Activated CD4-positive, alpha-beta T cell treated with anti-CD3 and anti-CD28 coated beads, Interleukin-2, amount 50 U/mL, for 48 hours (primary cell): ENCODE measurements at places on chromosomes 11 and 22.
A peak's percentile ranks its signal among the peaks of the same experiment; 100 is the strongest.

- no peak for DNase-seq
Measured at GRCh38 chr11:59766542-59767224, 11.5 kb downstream of the STX3 start.

DNA sequence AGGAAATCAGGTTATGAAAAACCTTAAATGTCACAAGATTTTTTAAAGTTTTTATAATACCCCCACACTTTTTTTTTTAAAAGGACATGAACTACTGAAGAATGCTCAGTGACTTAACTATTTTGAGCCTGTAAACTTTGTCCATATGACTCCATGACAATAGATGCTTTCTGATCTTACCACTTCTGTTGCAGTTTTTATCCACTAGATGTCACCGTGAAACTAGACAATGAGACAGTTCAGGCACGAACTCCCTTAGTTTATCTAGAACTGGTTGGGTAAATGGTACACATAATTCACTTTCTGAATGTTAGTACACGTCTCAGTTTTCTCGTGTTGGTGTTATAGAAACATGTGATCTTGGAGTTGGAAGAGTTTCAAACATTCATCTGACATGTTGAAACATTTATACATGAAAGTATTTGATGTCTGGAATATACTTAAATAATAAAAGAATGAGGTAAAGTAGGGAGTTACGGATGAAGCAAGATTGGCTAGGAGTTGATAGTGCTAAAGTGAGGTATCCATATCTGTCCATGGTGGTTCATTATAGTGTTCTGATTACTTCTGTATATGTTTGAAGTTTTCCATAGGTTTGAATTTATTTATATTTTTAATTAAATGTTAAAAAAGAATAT, 8.1 kb downstream of the CCDC15 start:
- no peak for DNase-seq

DNA sequence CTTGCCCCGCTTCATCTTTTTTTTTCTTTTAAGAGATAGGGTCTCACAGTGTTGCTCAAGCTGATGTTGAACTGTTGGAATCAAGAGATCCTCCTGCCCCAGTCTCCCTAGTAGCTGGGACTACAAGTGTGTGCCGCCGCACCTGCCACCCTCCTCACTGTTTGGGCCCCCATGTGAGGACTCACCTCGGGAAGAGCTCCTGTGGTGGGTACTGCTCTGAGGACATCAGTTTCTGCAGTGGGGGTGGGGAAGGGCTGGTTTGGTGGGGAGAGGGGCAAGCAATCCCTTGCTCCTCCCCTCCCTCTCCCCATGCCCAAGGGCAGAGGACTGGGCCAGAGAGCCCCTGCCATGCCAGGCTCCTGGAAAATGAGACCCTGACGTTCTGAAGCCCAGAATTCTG, 1.5 kb upstream of the SLC16A8 start:
- DNase-seq: no peak

GRCh38 chr11:19445771-19446170, 205.0 kb upstream of the E2F8 start:
- no peak for DNase-seq

GRCh38 chr11:27698872-27699241, 1.4 kb downstream of the BDNF start:
- DNase-seq: peak; percentile 78

- peak; percentile 25 for DNase-seq
Measured at GRCh38 chr11:133821776-133822175, 23.5 kb downstream of the SPATA19 start.

- no peak for DNase-seq
Measured at GRCh38 chr11:130653838-130654636, 205.6 kb downstream of the ADAMTS15 start.

- DNase-seq: no peak
Measured at GRCh38 chr22:38219632-38220031, 17.8 kb downstream of the MAFF start.

GRCh38 chr11:9941991-9942390, 278.1 kb downstream of the SWAP70 start:
- no peak for DNase-seq

GRCh38 chr11:57300785-57301184, 24.0 kb downstream of the TNKS1BP1 start:
- DNase-seq: no peak

DNA sequence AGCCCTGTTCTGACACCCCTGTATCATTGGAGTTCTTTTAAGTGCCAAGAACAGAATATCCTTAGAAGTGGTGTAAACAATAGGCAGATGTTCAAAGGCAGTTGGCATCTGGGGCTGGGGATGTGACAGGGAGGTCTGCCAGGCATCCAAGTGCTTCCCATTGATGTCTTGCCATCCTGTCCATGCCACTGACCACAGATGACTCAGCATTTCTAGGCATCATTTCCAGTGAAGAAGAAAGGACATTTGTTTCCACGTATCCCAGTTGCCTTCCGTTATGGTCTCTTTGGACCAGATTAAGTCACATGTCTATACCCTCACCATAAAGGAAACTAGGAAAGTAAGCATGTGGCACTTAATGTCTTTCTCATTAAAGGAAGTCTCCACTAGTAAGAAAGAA, 76.7 kb upstream of the BARX2 start:
- no peak for DNase-seq

DNA sequence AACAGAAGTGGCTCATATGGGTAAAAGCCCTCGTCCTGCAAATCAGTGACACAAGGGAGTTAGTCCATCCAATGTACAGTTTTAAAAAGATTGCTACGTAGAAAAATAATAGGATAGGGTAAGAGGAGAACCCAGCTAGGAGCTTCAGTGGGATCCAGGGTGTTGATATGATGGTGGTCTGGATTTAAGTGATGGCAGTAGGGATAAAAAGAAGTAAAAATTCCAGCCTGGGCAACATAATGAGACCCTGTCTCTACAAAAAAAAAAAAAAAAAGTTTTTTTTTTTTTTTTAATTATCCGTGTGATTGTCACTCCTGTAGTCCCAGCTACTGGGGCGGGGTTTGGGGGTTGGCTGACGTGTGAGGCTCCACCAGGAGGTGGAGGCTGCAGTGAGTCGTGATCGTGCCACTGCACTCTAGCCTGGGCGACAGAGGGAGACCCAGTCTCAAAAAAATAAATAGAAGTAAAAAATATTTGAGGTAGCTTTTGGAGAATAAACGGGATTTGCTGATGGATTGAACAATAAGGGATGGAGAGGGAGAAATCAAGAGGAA, 7.0 kb upstream of the L3MBTL2 start:
- DNase-seq: peak; percentile 66

GRCh38 chr11:59117774-59118173, 10.7 kb downstream of the FAM111B start:
- no peak for DNase-seq

DNA sequence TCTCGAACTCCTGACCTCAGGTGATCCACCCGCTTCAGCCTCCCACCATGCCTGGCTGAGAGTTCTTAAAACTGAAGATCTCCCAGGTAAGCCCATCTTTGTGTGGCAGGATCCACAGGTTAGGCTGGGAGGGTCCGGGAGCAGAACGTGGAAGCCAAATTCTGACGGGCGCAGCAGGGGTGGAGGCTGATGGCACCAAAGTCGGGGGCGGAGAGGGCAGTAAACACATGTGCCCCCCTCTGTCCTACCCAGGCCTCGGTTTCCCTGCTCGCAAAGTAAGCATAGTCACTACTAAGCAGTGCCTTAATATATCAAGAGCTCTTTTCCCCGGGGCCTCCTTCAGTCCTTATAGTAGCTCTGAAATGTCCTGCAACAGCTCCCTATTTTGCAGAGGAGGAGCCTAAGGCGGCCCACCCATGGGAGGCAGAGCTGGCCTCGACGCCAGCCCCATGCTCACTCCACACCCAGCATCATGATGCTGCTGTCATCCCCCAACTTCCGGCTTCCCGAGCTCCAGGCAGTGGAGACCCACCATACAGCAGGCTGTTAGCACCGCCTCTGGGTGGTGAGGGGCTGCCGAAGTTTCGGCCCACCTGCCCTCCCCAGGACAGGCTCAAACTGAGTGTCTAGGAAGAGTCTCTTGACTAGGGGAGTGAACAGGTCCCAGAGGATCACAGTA, 230.0 kb downstream of the CTTN start:
- no peak for DNase-seq

GRCh38 chr22:41021613-41022454, 70.6 kb upstream of the EP300 start:
- DNase-seq: peak; percentile 66

GRCh38 chr11:117588166-117588810, 208.7 kb downstream of the DSCAML1 start:
- DNase-seq: no peak

- no peak for DNase-seq
Measured at GRCh38 chr11:77351281-77351886, 49.9 kb upstream of the GDPD4 start.

DNA sequence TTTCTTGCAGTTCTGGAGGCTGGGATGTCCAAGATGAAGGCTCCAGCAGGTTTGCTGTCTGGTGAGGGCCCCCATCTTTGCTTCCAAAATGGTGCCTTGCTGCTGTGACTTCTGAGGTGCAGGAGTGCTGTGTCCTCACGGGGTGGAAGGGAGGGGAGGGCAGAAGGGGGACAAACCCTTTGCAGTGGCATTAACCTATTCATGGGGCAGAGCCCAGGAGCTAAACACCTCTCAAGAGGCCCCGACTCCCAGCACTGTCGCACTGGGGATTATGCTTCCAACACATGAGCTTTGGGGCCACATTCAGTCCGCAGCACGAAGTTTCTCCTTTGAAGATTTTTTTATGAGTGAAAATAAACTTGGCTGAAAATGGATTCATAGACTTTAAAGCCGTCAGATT, 25.5 kb upstream of the OSBPL5 start:
- DNase-seq: no peak

DNA sequence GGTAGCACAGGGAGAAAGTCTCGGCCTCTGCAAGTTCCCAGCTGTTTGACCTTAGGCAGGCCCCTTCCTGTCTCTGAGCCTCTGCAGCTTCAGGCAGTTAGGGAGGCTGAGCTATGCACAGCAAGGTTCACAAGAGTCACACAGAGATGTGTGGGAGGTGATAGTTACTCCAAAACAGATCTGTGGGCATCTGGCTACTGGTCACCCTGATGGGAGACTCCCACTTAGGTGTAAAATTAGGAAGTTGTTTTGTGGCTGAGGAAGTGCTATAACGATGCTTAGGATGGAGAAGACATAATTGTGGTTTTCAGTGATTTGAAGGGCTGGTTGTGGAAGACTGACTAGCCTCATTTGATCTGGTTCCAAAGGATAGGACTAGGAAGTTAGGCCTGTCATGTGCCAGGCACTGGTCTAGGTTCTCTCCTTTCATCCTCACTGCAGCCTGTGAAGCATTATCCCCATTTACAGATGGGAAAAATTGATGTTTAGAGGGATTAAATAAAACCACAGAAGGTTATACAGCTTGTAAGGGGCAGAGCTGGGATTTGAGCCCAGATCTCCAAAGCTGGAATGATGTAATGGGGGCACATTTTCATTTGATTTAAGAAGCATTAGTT, 13.5 kb downstream of the ACO2 start:
- DNase-seq: no peak

- no peak for DNase-seq
Measured at GRCh38 chr11:69880826-69881445, 61.7 kb upstream of the FGF3 start.

GRCh38 chr11:119942583-119943297, 195.2 kb downstream of the TRIM29 start:
- DNase-seq: no peak

GRCh38 chr11:13434247-13435205, 28.5 kb downstream of the BTBD10 start:
- DNase-seq: no peak

DNA sequence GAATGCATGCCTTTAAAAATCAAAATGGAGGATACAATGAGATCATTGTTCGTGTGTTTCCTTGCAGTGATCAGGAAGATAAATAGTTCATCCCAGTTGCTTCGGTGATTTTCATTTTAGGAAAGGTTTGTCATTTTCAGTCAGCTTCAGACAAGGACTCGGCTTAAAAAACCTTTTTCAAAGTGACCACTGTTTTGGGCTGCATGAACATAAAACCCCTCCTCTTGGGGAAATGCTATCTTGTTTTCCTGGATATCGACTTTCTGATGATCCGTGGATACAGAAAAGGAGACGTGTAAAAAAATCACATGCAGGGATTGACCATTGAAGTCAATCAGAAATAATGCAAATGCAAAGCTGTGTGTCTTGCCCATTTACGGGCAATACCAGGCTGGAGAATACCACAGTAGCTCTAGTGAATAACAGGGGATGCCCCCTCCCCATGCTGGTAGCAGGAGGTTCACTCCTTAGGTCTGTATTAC, 146.8 kb downstream of the MAML2 start:
- no peak for DNase-seq

DNA sequence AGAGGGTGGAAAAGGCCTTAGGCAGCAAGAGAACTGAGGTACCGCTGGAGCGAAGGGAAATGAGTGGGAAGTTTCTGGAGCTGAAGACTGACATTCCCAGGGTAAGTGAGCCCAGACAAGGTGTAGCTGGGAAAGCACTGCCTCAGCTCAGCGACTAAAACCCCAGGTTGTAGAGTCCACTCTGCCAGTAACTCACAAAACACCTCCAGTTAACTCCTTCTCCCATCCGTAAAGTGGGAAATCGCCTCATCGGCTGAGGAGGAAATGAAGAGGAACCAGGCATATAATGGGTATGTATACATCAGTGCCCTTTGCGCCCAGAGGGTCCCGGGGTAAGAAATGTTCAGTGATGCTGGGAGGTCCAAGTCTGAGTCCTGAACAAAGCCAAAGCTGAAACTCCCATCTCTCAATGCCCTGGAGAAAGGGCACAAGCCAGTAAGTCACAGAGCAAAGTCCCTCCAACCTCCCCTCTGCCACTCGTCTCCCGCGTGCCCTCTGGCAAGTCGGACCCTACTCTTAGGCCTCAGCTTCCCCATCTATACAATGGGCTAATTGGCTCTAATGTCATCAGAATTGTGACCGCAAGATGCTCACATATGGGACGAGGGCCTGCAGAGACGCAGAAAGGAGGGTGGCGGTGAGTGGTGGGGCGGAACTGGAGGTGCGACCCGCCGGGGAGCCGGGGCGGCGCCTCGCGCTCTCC, 588 bp downstream of the VPS37C start:
- DNase-seq: no peak

GRCh38 chr11:111823629-111824028, 47.8 kb downstream of the ALG9 start:
- DNase-seq: no peak

DNA sequence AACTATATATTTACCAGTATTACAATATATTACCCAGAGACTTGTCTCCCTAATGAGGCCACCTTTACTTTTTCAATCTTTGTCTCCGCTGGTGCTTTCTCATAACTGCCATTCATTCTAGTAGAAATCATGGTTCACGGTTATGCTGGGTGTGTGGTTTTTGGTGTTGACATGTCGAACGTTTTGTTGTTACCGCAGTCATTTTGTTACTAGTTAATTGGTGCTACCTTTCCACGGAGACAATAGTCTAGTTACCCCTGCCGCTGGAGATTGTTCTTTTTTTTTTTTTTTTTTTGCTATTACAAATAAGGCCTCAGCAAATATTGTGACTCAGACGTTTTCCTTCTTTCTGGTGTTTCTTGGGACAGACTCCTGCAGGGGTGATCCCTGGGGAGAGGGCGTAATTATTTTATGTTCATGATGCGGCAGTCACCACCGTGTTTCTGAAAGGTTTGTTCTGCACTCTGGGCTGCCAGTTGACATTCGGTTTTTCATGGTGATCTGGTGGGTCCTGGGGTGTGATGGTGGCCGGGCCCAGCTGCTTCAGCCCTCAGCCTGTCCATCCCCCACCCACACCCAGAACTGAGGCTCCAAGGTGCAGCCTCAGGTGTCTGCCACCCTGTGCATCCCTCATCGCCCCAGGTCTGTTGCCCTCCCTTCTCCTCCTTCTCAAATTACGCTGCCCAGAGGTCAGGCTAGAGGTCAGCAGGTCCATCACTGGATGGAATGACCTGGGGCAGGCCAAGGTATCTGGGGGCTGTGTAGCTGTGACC, 28.6 kb downstream of the LRP5 start:
- DNase-seq: no peak
